ENCODE measurements at places on chromosomes 16 and 17.
A peak's percentile ranks its signal among the peaks of the same experiment; 100 is the strongest.

- no peak for DNase-seq
Measured at GRCh38 chr16:69171325-69172084, 15.5 kb upstream of the SNTB2 start.

GRCh38 chr17:66437476-66438026 lies 135.1 kb downstream of the PRKCA start:
- DNase-seq, result no peak

DNA sequence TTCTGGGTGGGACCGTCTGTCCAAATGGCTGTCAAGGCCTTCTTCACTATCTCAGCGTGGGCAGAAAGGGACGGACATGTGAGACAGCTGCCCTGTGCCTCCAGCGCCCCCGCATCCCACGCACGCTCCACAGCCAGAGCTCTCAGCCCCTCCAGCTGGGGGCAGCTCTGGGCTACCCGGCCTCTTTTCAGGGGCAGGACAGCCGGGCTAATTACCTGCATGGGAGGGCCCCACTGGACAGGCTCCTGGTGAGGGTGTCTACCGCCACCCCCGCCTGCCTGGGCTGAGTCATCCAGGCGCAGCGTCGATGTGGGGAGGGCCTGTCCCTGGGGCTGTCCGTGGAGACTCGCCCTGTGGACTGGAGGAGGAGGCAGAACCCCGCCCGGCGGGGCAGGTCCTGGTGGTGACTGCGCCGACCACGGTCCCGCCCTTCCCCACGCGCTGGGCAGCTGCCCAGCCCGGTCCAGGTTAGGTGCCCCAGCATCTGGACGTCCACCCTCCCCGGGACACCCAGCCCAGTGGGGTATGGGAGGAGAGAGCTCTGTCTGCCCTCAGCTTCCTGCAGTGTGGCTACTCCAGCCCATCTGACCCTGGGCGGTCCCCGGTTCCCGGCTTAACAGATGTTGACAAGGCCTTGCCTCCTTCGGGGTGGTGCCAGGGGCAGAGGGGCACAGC lies 5.9 kb upstream of the METRNL start:
- no peak for DNase-seq

DNA sequence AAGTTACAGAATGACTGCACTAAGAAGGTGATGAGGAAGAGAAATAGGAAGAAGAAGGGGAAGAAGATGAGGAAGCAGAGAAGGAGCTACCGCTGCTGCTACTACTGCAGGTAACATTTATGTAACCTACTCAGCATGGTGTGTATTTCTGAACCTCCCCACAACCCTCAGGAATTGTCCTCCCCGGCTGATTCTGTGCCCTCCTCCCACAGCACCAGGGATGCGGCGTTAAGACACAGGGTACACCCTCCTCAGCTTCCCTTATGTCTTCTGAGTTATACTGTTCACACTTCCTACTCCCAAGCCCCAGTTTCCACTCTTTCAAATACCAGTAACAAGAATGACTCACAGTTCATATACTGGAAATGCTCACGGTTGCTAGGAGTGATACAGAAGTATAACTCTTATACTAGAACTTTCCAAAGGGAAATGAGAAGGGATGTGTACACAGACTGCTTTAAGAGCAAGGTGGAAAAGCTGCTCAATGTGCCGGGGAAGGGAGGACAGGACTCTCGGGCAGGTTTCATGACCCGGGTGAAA lies 224.5 kb upstream of the PSMD7 start:
- DNase-seq, result no peak

- no peak for DNase-seq
Measured at GRCh38 chr16:20859699-20860098, 40.5 kb downstream of the DCUN1D3 start.

GRCh38 chr16:13988038-13988437 lies 68.1 kb downstream of the ERCC4 start:
- no peak for DNase-seq

DNA sequence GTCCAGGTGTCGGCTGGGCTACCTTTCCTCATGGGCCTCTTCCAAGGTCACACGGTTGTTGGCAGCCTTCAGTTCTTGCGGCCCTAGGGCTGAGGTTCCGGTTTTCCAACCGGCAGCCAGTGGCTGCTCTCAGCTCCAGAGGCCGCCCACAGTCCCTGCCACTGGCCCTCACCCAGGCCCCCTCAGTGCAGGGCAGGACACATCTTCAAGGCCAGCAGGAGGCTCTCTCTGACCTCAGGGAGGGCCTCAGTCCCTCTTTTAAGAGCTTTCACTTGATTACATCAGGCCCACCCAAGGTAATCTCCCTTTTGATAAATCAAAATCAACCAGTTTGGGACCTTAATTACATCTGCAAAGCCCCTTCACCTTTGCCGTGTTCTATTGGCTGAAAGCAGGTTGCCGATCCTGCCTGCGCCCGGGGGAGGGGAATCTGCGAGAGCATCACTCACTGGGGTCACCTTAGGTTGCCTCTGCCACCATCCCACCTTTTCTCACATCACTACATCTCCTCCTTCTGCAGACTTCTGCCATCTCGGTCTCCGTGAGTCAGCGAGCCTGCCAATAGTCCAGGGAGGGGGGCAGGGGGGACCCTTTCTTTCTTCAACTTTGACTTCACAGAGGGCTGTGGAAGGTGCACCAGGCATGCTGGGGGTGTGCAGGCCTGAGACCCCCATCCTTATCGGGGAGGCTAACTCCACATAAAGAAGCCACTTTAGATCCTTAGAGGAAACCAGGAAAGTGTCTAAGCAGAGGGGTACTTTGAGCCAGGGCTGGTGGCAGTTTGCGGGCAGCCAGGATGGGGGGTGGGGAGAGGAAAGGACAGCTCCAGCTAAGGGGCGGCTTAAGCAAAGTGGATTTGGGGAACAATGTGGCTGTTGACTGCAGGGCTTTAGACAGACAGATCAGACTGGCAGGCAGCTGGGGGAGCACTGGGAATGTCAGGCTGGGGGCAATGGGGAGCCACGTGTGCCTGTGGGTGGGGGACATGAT lies 28.8 kb upstream of the NXPH3 start:
- DNase-seq, result no peak

- no peak for DNase-seq
Measured at GRCh38 chr17:67773246-67773645, 52.1 kb upstream of the BPTF start.

- DNase-seq, result no peak
Measured at GRCh38 chr17:49739641-49740271, 24.2 kb downstream of the FAM117A start.

- DNase-seq, result no peak
Measured at GRCh38 chr17:65027305-65027704, 29.2 kb downstream of the GNA13 start.

DNA sequence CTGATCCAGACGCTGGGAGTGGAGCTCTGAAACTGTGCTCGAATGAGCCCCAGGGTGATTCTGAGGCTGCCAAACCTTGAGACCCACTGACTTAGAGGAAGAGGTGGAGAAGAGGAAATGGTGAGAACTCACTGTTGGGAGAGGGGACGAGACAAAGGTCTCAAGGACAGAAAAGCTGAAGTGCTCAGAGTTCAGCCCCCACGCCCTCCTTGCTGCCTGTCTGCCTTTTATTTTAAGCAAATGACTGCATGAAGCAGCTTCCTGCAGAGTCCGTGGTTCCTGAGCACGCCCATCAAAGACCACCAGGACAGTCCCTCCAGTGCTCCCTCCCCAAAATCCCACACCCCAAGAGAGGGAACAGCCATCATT lies 20.4 kb downstream of the COTL1 start:
- no peak for DNase-seq

- DNase-seq, result no peak
Measured at GRCh38 chr16:979859-980594, 1.5 kb upstream of the SOX8 start.

GRCh38 chr16:49502136-49502881 lies 128.7 kb downstream of the C16orf78 start:
- DNase-seq, result no peak

GRCh38 chr16:81633680-81634379 lies 145.3 kb upstream of the PLCG2 start:
- no peak for DNase-seq

DNA sequence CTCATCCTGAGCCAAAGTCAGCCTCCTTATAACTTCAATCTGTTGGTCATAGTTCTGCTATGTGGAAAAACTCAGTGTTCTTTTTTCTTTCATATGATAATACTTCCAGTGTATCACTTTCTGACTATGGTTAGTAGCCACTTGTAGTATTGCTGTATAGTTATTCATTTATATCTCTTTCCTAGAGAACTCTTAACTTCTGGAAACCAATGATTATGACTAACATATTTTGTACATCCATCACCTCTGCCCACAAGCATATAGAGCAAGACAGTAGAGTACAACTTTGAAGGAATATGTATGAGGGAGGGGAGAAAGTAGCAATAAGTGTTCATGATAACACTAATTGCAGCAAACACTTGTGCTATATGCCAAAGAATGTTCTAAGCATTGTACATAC lies 38.6 kb downstream of the COX10 start:
- DNase-seq, result no peak

DNA sequence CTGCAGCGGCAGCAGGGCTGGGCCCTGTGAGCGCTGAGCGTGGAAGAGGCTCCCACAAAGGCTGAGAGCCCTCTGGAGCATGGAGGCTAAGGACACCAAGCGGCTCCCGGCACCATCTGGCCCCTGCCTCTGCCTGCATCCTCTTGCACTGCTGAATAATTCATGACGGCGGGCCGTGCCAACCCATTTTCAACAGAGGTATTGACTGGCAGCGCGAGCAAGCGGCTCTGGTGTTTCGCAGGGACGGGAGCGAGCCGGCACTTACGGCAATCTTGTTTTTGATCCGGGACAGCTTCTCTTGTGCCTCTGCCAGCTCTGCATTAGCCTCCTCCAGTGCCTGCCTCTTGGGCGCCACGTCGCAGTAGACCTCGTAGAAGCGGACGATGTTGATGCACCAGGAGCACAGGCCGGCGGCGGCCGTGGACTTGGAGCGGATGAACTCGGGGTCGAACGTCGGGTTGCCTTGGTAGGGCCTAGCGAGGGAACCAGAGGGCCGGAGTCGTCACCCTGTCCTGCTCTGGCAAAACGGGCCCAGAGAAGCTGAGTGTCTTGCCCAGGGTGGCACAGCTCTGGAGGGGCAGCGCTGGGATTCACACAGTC lies 80.4 kb downstream of the PGS1 start:
- no peak for DNase-seq

- no peak for DNase-seq
Measured at GRCh38 chr16:78392585-78393195, 293.2 kb downstream of the WWOX start.

DNA sequence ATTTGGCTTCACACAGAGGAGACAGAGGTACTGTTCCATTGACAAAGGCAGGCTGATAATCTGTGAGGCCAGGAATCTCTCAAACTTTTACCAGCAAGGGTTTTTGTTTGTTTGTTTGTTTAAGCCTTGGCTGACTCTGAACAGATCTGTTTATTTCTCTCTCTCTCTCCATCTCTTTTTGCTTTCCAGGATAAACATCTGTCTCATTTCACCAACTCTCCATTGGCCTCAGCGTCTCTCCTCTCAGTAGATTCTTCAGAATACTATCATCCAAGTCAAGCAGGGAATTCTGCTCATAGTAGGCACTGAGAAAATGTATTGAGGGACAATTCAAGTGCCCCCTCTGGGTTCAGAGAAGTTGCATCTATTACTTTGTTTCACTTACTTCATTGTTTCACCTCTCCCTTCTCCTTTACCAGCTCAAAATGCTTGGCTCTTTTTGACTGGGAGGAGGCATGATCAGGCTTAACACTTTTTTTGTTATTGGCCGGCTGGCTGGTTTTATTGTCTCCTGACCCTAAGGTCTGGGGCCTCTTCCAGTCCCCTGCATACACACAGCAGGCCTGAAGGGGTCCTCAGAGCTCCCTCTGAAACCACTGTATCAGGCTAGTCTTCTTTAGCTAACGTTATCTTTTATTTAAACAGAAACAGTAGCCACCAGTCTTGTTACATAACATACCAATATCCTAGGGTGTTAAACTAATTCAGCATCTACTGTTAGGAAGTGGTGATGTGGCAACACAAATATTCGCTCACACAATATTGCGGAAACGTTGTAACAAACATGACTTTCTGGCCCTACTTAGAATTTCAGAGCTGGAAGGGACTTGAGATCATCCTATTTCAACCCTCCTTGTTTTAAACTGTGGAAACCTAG lies 2.0 kb upstream of the YPEL2 start:
- peak; percentile 89 for DNase-seq

GRCh38 chr17:50816771-50817751 lies 18.3 kb upstream of the WFIKKN2 start:
- no peak for DNase-seq
